Caudate nucleus (tissue), 63 donors: ENCODE measurements at places on chromosomes 7 and 10.

GRCh38 chr7:118429141-118429540 is 204.6 kb downstream of the ANKRD7 start:
- DNase-seq: no peak

DNA sequence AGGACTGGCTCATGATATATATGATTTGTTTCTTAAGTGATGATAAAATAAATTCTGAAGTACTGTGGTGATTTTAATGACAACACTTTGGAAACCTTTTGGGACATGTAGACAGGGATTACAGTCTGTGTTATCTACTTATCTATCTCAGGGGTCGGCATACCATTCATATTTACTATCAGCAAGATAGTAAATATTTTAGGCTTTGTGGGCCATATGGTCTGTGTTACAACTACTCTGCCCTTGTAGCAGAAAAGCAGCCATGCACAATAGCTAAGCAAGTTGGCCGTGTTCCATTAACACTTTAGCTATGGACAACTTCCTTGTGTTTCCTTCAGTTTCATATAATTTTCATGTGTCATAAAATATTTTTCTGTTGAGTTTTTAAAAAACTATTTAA is 97.8 kb upstream of the PRPS1L1 start:
- DNase-seq: no peak

GRCh38 chr10:61821153-61821552 is 80.3 kb upstream of the ARID5B start:
- DNase-seq: no peak

- DNase-seq: no peak
Observed at GRCh38 chr7:113100121-113100603, 13.5 kb upstream of the GPR85 start.

DNA sequence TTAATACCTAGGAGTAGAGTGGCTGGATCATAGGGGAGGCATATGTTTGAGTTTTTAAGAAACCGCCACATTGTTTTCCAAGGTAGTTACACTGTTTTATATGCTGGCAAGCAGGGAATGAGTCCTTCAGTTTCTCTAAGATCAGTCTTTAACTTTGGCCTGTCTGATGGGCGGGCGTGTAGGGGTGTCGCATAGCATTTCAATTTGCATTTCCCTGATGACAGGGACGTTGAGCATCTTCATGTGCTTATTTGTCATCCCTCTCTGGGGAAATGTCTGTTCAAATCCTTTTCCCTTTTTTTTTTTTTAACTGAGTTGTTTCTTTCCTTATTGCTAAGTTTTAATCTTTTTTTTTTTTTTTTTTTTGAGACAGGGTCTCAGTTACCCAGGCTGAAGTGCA is 9.8 kb downstream of the MTG1 start:
- DNase-seq: no peak

GRCh38 chr7:48708122-48708521 is 216.2 kb upstream of the CDC14C start:
- no peak for DNase-seq

- no peak for DNase-seq
Observed at GRCh38 chr10:117948493-117948892, 98.2 kb downstream of the RAB11FIP2 start.

GRCh38 chr7:142407939-142408570 is 150.2 kb upstream of the PRSS58 start:
- DNase-seq: no peak

DNA sequence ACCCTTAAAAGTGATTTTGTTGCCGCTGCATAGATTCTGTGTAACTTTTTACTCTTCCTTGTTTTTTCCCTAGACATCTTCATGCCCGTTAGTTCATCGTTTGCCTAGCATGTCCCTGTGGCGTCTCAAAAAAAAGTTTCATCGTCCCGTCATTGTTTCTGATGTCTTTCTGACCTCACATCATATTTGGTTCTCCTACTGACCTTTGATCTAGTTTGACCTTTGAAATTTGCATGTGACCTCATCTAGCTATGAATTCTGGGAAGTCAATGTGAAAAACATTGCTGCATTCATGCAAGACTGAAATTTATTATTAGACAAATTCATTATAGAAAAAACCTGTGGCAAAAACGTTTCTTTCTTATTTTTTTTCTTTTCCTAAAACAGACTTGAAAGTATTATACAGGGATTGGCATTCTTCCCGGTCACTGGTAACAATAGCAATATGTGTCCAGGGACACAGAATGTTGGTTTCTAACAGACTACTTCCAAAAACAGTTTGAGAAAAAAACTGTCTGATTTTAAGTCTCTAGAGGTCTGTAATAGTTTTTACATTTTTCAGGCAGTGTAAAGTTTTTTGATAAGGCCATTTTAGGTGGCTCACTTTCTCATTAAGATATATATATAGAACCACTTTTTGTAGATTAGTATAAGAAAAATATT is 280.9 kb downstream of the USP6NL start:
- DNase-seq: no peak

DNA sequence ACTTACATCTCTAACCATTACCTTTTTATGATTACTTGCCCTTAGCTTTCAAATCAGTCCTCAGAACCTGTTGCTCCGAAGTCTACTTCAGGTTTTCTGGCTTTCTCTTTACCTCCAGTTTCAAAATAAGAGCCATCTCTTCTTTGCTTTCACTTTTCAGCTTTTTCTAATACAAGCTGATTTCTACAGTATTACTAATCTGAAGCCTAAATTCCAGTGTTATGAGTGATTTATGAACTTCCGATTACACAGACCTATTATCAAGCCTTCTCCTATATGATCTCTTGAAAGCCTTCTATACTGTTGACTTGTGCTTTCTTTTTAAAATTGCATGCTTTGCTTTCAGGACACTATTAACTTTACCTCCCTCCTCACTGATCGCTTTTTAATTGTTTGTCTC is 1307.8 kb upstream of the CELF2 start:
- no peak for DNase-seq

DNA sequence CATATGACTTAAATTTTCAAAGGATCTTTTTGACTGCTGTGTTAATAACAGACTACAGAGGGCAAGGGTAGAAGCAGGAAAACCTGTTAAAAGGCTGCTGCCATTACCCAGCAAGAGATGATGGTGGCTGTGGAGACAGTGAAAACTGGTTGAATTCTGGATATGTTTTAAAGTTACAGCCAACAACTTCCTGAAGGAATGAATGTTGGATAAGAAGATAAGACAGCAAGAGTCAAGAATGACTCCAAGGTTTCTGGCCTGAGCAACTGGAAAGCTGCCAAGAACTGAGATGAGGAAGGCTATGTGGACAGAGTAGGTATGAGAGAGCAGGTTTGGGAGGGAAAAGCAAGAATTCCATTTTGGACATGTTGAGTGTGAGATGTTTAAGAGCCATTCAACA is 19.1 kb downstream of the CNOT4 start:
- no peak for DNase-seq

DNA sequence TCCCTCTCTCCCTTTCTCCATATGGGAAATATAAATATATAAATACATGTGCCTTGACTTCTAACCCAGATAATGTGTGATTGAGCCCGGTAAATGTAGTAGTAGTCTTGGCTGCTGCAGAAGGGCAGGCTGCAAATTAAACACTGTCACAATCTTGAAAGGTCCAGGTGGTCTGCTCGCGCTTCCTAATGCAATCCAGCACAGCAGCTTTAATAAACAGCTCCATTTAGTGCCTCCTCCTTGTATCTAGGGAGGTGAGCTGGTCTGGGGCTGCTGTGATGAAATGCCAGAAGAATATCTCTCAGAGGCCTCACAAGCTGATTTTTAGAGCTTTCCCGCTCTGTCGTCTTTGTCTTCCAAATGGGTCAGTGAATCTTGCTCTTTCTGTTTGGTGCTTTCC is 782 bp downstream of the POU6F2 start:
- no peak for DNase-seq

GRCh38 chr7:50331564-50332208 is 27.2 kb downstream of the IKZF1 start:
- no peak for DNase-seq

DNA sequence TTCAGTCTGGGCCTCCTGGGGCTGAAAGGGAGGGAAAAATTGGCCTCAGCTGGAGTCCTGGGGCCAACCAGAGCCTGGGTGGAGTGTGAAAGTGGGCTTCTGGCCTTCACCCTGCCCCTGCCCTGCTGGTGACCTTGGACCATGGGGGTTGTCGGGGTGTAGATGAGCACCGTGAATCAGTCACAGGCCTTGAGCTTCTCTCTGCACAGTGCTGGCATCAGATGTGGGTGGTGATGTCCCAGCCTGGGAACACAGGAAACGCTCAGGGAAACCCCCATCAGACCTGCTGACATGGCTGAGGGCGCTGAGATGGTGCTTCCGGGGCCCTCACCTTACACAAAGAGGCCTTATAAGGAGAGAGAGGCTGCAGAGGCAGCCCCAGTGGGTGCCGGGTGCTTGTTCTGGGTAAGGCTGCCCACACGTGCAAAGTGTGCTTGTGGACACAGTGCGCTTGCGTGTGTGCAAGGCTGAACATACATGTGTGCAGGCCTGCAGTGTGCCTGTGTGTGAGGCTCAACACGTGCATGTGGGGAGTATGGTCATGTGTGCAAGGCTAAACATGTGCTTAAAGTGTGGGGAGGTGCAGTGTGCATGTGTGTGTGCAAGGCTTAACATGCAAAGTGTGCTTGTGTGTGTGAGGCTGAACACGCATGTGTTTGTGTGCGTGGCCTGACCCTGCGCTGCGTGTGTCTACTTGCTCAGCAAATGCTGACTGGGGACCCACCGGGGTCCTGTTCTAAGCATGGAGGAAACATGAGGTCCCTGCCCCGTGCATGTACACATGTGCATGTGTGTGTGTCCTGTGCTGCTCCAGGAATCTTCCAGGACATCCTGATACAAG is 6.5 kb downstream of the ARPC1B start:
- no peak for DNase-seq

DNA sequence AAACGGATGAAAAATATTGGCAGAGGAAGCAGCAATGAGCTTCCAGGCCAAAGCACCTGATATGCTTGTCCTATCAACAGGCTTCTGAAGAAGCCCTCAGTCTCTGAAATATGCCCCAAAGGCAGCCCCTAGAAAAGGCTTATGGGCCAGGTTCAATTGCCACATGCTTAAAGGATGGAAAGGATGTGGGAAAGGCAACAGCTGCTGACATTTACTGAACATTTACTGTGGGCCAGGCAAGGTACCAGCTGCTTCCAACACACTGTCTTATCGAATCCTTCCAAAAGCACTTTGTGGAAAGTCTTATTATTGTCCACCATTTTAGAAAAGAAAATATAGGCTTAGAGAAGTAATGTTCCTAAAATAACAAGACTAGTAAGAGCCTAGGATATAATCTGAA is 56.5 kb downstream of the DOCK4 start:
- no peak for DNase-seq

GRCh38 chr7:33750177-33750576 is 155.2 kb upstream of the BMPER start:
- no peak for DNase-seq

GRCh38 chr7:70833726-70834125 is 298.2 kb upstream of the GALNT17 start:
- DNase-seq: no peak

DNA sequence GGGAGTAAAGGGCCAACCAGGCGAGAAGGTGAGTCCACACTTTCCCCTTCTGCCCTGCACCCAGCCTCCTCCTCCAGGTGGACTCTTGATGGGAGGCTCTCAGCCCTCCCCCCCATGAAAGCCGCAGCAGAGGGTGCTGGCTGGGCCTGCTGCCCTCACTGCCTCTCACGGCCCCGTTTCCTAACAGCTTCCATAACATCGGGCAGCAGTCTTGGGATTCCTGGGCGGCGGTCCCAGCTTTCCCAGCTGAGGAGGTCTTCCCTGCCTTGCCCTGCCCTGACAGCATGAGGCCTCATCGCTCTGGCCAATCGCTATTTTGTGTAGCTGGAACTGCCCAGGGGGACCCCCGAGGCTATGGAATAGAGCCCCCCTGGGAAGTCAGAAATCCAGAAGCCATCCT is 76.3 kb downstream of the COL13A1 start:
- DNase-seq: no peak
